ENCODE measurements at places on chromosomes 2 and 18. TPM values are rescaled to one million over a fixed set of nuclear protein-coding genes. Genes with fewer than 3 reads are reported as not detected.

The TCF4 gene
- polyA plus RNA-seq = 105 TPM

The HOXD10 gene
- polyA plus RNA-seq = 0.10 TPM

The SH2D6 gene
- polyA plus RNA-seq = 0.89 TPM

The C2orf80 gene
- polyA plus RNA-seq = not detected

The FN1 gene
- 373 TPM for polyA plus RNA-seq

The NEURL3 gene
- 0.22 TPM for polyA plus RNA-seq

DNA sequence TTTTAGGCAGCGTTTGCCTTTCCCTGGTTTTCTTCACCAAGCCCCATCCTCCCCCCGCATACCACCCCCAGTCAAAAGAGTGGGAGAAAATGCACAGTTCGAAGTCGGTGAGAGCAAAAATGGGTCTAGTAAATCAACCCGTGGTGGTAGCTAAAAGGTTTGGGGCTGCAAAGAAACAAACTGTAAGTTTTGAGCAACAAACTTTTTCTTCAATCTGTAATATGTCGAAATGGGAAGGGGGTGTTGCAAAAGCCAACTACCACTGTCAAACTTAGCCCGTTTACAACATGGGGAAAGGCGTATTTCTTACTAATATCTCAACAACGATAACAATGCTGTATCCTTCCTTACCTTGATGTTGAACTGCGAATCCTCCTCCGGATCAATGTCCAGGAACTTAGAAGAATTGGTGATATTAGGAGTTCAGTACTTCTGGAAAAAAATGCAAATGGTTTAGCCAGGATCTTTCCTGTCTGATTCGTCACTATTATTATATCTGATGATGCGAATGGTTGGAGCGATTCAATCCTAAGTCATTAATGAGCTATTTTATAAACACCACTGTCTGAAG is 2.4 kb upstream of the SATB2 start:
- no peak for DNase-seq

- DNase-seq = peak; percentile 90
Measured at GRCh38 chr2:36355151-36355889, at the start of gene CRIM1. TSS of gene CRIM1 (plus strand) at chr2:36355778. CDS start at chr2:36356293, 515 bp downstream.

GRCh38 chr2:21469564-21469963 is 345.8 kb downstream of the TDRD15 start:
- DNase-seq = no peak

DNA sequence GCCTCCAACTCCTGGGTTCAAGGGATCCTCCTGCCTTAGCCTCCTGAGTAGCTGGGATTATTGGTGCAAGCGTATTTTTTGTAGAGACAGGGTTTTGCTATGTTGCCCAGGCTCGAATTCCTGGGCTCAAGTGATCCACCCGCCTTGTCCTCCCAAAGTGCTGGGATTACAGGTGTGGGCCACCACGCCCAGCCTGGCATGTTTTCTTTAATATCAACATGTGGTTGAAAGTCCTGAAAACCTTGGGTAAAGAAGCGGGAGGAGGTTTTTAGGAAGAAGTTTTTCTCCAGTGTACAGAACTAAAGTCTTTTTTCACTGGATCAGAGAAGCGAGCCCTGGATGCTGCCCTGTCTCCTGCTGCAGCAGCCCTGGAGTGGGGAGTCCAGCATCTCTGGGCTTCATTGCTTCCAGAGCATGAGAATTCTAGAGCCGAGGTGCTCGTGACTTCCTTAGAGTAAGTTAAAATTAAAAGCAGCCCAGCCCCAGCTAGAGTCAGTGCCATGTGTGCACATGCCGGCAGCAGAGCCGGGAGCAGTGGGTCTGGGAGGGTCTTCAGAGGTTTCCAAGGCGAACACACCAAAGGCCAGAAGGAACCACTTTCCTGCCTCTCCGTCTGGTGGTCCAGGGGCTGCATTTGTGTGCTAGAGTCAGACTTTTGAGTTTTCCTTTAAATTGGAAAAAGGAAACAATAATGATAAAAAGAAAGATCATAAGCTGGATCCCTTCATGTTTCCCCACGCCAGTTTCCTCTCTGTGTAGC is 31.2 kb downstream of the ITGB1BP1 start:
- no peak for DNase-seq

GRCh38 chr2:157508676-157509075 is 64.8 kb upstream of the CYTIP start:
- DNase-seq = no peak

- peak; percentile 37 for DNase-seq
Measured at GRCh38 chr2:118791483-118791882, 56.0 kb downstream of the EN1 start.

GRCh38 chr2:165361514-165361913 is 108.0 kb upstream of the CSRNP3 start:
- DNase-seq = no peak

- no peak for DNase-seq
Measured at GRCh38 chr2:3601561-3602271, 6.8 kb downstream of the COLEC11 start.

- no peak for DNase-seq
Measured at GRCh38 chr2:200600549-200601225, 14.9 kb downstream of the AOX1 start.

Measured in hindlimb muscle (tissue), 1 donor.